ENCODE measurements at places on chromosomes 3 and 15. TPM values are rescaled to one million over a fixed set of nuclear protein-coding genes. Genes with fewer than 3 reads are reported as not detected.

GRCh38 chr3:46627078-46627477 lies 14.8 kb downstream of the FAM240A start:
- no peaks in the 10 kb centered on the region for H3K27me3 ChIP-seq
- DNase-seq = no peak
- H3K4me3 ChIP-seq = no peak overlapping the region

DNA sequence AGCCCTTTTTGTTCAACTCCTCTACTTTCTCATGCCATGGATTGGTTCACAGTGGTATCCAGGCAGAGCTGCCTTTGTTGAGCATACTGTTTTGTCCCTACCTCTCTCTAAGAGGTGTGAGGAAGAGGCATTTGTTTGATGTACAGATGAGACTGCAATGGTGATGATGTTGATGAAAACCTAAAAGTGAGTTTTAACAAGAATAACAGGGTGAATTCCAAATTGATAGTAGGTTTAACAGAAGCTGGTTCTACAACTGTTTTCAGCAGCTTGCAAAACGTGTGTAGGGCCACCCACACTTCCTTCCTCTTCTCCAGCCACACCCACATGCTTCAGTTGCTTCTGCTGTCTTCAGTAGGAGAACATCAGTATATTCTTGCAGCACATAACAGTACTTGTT lies 10.2 kb downstream of the SNRK start:
- H3K4me3 ChIP-seq = no peak overlapping the region
- no peaks in the 10 kb centered on the region for H3K36me3 ChIP-seq
- no peak overlapping the region for H3K27ac ChIP-seq
- DNase-seq = no peak
- no peaks in the 10 kb centered on the region for H3K27me3 ChIP-seq
- peaks cover 8% of the 10 kb centered on the region for H3K4me1 ChIP-seq

SLCO2A1 gene
- total RNA-seq = 3.0 TPM

DNA sequence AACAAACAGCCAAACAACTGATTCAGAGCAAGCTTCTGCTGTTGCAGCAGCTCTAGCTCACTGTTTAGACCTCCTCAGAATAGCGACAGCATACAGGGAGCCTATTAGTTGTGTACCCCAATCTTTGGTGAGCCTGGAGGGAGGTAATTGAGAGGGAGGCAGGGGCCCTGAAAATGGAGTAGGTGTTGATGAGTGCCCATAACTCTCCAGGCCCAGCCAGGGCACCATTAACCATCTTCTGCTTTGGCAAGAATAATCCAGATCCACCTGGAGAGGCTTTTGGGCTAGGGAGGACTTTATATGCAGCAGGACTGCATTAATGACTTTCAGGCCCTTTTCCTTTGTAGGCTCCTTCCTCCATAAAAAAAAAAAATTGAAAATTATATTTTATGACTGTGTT lies 20.9 kb downstream of the PLCL2 start:
- H3K4me3 ChIP-seq = no peak overlapping the region
- DNase-seq = no peak
- H3K27ac ChIP-seq = peak overlapping the region; percentile 58
- no peaks in the 10 kb centered on the region for H3K36me3 ChIP-seq
- no peaks in the 10 kb centered on the region for H3K4me1 ChIP-seq
- H3K27me3 ChIP-seq = no peaks in the 10 kb centered on the region

DNA sequence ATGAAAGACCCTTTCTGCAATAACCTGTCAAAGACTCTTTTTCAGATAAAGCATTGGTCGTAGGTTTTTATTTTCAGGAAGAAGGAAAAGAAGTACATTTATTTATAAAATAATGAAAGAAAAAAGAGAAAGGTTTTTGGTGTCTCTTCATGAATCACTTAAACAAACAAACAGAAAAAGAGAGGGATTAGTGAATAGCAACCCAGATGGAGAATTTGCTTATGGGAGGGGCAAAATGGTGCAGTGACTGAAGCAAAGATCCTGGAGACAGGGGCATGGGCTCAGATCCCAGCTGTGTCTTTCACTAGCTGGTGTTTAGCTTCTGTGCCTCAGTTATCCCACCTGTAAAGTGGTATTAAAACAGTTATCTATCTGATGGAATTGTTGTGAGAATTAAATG lies 78.6 kb upstream of the PFN2 start:
- H3K27ac ChIP-seq = no peak overlapping the region
- no peaks in the 10 kb centered on the region for H3K4me1 ChIP-seq
- H3K27me3 ChIP-seq = no peaks in the 10 kb centered on the region
- no peaks in the 10 kb centered on the region for H3K36me3 ChIP-seq
- DNase-seq = no peak

C2CD4A gene
- not detected for total RNA-seq

GOLGA8G gene
- total RNA-seq = not detected

GABRR3 gene
- not detected for total RNA-seq

Data from uterus (tissue), 4 donors.